ENCODE measurements at places on chromosomes 13 and 19.

DNA sequence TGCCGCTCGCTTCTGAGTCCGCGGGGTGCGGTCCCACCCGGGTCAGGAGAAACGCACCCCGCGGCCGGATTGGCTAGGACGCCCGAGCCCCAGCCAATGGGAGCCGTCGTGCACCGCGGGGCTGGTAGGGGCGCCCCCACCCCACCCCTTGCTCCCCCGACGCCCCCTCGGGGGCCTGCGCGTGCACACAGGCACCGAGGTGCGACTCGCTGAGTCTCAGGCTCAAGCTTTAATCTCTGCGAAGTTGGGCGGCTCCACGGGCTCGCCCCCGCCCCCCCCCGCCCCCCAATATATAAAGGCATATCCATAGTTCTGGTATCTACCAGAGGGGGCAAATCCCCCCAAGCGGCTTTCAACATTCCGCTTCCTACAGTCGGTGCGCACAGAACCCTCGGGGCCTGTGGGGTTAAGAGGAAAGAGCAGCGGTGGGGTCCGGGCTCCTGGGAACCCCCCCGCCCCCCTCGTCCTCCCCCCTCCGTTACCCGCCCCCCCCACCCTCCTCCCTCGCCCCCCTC, at the start of gene COX6B2:
Gene COX6B2 (minus strand): TSS at position 22 of the 515 bp plus-strand sequence. CDS start 198 bp downstream, outside the sequence.
- no peak for DNase-seq

DNA sequence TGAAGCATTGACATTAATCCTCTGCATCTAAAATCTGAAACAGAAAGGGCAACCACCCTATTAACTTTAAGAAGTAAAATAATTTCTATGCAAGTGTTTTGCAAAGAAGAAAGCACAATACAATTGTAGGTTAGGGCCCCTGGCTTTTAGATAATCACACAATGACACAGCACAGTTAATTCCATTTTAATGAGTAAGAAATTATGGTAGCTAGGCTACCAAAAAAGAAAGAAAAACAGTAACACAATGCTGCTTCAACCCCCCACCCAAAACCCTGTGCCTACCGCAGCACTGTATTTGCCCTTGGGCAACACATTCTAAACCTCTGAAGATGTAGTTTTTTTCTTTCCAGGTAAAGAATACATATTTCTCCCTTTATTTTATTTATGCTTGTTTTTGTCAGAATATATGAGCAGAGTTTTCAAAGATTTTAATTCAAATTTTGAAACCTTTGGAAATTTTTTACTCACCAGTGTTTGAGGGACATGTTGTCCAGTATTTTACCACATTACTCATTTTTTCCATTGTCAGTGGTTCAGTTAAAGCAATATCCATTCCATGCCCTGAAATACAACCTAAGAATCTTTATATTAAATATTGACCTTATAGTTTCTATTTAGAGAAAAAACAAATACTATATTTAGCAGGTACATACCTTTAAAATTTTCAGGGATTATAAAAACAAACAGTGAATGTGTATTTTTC, 21.1 kb downstream of the SOHLH2 start:
- DNase-seq = no peak

DNA sequence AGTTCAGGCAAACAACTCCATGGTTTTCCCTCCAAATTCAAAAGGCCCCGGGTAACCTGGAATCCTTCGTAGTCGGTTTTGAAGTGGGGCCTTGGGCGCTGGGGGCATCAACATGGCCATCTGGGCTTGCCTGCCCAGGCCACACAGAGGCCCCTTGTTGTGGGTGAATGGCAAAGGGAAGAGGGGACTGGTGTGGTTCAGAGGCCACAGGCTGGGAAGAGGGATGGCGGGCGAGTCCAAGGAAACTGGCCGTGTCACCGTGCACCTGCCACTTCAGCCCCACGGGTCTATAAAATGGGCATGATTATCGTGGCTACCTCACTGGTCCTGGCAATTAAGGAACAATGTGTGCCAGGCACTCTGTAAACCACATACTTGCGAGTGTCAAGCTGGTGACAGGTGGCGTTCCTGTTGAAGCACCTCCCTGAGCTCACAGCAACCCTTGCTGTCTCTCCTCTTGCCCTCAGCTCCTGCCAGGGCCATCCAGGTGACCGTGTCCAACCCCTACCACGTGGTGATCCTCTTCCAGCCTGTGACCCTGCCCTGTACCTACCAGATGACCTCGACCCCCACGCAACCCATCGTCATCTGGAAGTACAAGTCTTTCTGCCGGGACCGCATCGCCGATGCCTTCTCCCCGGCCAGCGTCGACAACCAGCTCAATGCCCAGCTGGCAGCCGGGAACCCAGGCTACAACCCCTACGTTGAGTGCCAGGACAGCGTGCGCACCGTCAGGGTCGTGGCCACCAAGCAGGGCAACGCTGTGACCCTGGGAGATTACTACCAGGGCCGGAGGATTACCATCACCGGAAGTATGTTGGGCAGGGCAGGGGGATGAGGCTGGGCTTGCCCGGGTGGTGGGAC, 1.3 kb downstream of the LSR start:
- no peak for DNase-seq

GRCh38 chr13:44870456-44870929, 118.8 kb downstream of the NUFIP1 start:
- DNase-seq = no peak

Data from stimulated activated CD8-positive, alpha-beta memory T cell treated with anti-CD3 and anti-CD28 coated beads, Interleukin-4, amount 100 ng/mL, for 4 hours (primary cell).